ENCODE measurements at places on chromosomes 16 and 17. TPM values are rescaled to one million over a fixed set of nuclear protein-coding genes. Genes with fewer than 3 reads are reported as not detected.

The RANBP10 gene
- 21.7 TPM for total RNA-seq

The SLC5A10 gene
- total RNA-seq: not detected

The KRT33B gene
- total RNA-seq: not detected

GRCh38 chr17:82287013-82287867 is 13.7 kb upstream of the CSNK1D start:
- no peaks in the 10 kb centered on the region for H3K27me3 ChIP-seq
- H3K4me3 ChIP-seq: no peak overlapping the region
- DNase-seq: no peak
- H3K36me3 ChIP-seq: no peaks in the 10 kb centered on the region
- H3K4me1 ChIP-seq: peaks cover 57% of the 10 kb centered on the region

DNA sequence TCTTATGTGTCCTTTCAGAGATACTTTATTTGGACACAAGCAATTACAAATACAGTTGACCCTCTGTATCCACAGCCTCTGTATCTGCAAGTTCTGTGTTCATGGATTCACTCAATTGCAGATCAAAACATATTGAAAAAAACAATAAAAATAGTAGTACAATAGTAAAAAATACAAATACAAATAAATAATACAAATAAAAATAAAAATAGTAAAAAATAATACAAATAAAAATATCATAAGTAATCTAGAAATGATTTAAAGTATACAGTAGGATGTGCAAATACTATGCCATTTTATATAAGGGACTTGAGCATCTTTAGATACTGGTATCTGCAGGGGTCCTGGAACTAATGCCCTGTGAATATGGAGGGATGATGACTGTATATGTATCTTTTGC is 47.4 kb upstream of the WSB1 start:
- H3K27me3 ChIP-seq: no peaks in the 10 kb centered on the region
- no peak overlapping the region for H3K4me3 ChIP-seq
- H3K4me1 ChIP-seq: peaks cover 68% of the 10 kb centered on the region
- no peak for DNase-seq
- peak overlapping the region; percentile 87 for H3K27ac ChIP-seq

GRCh38 chr17:15782866-15783265 is 50.8 kb downstream of the TBC1D26 start:
- H3K27ac ChIP-seq: peak overlapping the region; percentile 67
- H3K27me3 ChIP-seq: no peaks in the 10 kb centered on the region
- peaks cover 14% of the 10 kb centered on the region for H3K4me1 ChIP-seq

- no peaks in the 10 kb centered on the region for H3K27me3 ChIP-seq
- DNase-seq: no peak
- no peak overlapping the region for H3K27ac ChIP-seq
- peaks cover 54% of the 10 kb centered on the region for H3K4me1 ChIP-seq
Measured at GRCh38 chr16:24975428-24975889, 39.7 kb downstream of the ARHGAP17 start.

- peaks cover 64% of the 10 kb centered on the region for H3K4me1 ChIP-seq
- peaks cover 5% of the 10 kb centered on the region for H3K36me3 ChIP-seq
- peak overlapping the region; percentile 93 for H3K4me3 ChIP-seq
Measured at GRCh38 chr16:2008009-2008526, 1.6 kb downstream of the ZNF598 start.

GRCh38 chr17:42704837-42705494 is 22.6 kb downstream of the CNTNAP1 start:
- H3K4me1 ChIP-seq: no peaks in the 10 kb centered on the region
- no peak overlapping the region for H3K27ac ChIP-seq
- H3K27me3 ChIP-seq: no peaks in the 10 kb centered on the region
- no peak overlapping the region for H3K4me3 ChIP-seq
- DNase-seq: no peak
